GM12891 (cell line): ENCODE measurements at places on chromosomes 11 and 22.
A peak's percentile ranks its signal among the peaks of the same experiment; 100 is the strongest.

DNA sequence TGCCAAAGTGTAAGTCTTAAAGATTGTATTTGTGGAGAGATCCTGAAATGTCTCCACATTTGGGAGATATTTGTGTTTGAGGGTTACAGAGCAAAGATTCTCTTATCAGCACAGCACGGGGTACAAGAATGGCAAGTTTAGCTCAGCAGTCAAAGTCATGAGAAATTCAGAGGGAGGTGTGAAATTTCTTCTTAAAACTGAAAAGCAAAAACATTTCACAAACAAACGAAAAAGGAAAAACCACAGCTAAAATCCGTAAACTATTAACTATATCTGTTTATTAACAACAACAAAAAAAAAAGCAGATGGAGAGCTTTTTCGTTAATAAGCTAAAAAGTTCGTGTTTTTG, 40.9 kb upstream of the ETS1 start:
- no peak for DNase-seq

DNA sequence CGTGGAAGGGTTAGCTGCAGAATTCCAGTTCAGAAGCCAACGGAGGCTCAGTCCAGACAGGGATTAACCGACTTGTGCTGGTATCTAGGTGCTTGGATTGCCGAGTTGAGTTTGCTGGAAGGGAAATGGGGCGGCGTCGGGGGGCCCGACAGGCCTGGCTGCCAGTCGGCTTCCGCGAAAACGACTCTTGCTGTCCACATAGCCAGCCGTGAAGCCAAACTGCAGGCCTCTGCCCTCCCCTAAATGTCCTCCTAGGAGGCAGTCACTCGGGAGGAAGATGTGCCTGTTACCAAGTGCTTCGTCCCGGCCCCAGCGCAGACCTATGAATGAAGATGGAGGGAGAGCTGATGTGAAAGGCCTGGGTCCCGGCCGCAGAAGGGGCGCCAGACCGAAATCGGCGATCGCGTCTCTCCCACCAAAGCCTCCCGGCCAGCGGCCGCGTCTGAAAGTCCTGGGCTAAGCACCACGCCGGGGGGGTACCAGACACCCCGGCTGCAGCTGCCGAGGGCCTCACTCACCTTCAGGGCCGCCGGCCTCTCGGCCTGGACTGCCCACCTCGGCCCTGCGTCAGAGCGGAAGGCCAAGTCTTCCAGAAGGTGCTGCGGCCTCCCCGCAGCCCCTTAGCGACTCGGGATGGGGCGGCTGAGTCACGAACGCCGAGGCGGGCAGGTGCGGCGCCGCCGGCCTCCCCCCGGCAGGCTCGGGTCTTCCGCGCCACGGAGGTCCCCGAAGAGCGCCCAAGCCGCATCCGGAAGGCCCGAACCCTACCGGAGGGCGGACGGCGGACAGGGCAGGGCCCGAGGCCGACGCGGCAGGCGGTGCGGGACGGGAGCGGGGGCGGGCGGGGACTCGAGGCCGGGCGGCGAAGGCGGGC, 7.5 kb downstream of the DPAGT1 start:
- DNase-seq: no peak

GRCh38 chr11:90178751-90179150, 44.1 kb downstream of the CHORDC1 start:
- DNase-seq: no peak

- DNase-seq: no peak
These were observed 33.6 kb upstream of the GNB1L start for GRCh38 chr22:19888131-19888746.

- DNase-seq: no peak
These were observed 1043.0 kb downstream of the TBC1D22A start for GRCh38 chr22:47805394-47805935.

DNA sequence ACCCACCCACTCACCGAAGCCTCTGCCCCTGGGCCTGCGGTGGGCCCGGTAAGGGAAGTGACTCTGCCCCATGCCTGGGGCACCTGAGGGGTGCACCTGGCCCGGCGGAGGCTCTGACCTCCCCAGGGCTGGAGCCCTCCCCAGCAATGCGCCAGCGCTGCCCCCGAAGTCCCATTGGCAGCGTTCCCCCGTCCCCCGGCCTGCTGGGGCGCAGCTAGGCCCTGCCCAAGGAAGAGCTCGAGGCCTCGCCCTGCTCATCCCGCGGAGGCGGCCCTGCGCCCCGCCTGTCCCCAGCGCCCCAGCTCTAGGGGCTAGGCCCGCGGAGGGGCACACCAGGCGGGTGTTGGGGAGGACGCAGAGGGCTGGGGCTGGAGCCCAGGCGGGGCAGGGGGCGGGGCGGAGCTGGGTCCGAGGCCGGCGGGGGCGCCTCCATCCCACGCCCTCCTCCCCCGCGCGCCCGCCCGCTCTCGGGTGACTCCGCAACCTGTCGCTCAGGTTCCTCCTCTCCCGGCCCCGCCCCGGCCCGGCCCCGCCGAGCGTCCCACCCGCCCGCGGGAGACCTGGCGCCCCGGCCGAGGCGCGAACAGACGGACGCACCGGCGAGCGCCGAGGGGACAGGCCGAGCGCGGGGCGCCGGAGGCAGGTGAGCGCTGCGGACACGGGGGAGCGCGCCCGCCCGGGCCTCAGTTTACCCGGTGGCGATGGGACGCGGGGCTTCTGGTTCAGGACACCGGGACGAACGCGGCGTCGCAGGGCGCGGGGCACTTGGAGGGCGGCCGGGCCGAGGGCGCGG, at the start of gene EPS8L2:
Gene EPS8L2, plus strand, starts transcription at position 586 of the 793 bp plus-strand sequence. CDS start 3,177 bp downstream, outside the sequence.
- DNase-seq: no peak

DNA sequence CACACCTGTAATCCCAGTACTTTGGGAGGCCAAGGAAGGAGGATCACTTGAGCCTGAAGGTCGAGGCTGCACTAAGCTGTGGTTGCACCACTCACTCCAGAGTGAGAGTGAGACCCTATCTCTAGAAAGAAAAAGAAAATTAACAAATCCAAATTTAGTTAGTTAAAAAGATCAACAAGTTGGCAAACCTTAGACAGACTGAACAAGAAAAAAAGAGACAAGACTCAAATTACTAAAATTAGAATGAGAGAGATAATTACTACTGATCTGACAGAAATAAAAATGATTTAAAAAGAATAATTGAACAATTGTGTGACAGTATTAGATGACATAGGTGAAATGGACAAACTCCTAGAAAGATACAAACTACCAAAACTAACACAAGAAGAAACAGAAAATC, 13.6 kb downstream of the CHEK2 start:
- DNase-seq: no peak

- DNase-seq: no peak
These were observed 521.8 kb downstream of the MIAT start for GRCh38 chr22:27179161-27179560.

- DNase-seq: no peak
These were observed 7.1 kb downstream of the TMA7B start for GRCh38 chr22:39967103-39967829.

GRCh38 chr11:7473717-7474116, 11.6 kb upstream of the OLFML1 start:
- no peak for DNase-seq

DNA sequence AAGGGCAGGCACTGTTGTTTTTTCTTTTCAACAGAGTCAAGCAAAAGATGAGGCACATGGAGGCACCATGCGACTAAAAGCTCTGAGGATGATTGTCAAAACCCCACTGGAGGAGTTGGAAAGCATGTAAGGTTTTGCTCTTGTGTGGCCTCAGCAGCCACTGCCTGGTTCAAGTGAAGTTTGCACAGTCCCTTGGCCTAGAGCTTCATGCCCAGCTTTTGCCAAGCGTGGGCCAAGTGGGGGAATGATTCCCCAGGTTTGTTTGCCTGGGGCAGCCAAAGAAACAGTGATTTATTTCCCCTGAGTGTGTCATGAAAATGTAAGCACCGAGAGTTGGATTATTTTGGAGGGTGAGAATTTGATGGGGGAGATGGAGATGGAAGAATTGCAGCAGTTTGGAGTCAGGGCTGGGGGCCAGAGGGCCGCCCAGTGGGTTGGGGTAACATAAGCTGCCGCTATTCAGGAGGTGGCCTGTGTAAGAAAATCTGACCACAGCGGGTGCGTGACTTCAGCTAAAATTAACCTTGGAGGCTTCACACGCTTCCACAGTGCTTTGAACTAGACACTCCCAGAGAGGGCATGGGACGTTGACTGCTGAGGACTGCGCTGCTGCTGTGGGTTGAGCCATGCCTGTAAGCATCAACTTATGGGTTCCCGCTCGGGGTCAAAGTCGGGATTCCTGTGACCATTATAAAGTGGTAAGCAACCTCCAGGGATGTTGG, 100.7 kb downstream of the NAV2 start:
- no peak for DNase-seq

GRCh38 chr11:126387857-126388256, 32.4 kb downstream of the ST3GAL4 start:
- DNase-seq: no peak

- no peak for DNase-seq
These were observed 117.7 kb upstream of the SORL1-AS1 start for GRCh38 chr11:121570453-121570852.

DNA sequence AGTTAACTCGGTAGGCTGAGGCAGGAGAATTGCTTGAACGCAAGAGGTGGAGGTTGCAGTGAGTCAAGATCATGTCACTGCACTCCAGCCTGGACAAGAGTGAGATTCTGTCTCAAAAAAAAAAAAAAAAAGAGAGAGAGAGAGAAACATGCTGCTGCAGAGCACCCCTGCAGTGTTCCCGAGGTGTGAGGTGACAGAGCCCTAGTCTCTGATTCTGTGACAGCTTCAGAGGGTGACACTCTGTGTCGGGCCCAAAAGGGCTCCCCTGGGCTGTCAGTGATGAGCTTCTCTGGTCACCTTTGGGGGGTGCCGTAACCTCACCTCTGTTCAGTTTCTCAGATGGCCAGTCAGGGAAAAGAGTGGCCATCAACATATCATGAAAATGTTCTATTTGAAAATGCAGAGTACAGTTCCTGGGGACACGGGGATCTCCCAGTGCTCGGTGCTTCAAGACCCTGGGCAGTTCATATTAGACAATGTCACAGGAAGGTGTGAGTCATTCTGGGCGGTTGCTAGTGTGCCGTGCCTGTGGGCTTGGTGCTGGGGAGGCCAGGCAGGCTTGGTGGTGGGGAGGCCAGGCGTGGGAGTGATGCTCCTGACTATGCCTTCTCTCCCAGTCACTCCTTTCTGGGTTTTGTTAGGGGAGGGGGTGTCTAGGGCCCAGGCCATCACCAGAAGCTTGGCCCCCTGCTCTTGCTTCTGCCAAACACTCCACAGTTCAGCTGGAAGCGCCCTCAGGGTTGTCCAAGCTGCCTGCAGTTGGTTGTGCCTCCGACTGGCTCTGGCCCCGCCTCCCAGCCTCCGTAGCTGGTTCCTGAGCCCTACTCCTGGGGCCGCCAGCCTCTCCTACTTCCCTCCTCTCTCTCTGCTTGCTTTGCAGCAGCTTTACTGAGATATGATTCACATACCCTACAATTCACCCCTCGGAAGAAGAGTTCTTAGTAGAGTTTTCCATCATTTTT, 52.5 kb upstream of the CLDN5 start:
- DNase-seq: peak; percentile 50
